ENCODE measurements at places on chromosomes 6 and 20. TPM values are rescaled to one million over a fixed set of nuclear protein-coding genes. Genes with fewer than 3 reads are reported as not detected.
A peak's percentile ranks its signal among the peaks of the same experiment; 100 is the strongest.

GRCh38 chr20:19944772-19945459, 72.2 kb upstream of the NAA20 start:
- DNase-seq, result no peak

GRCh38 chr6:89479897-89480296, 46.9 kb downstream of the ANKRD6 start:
- no peak for DNase-seq

The TMC2 gene
- 0.15 TPM for total RNA-seq

DNA sequence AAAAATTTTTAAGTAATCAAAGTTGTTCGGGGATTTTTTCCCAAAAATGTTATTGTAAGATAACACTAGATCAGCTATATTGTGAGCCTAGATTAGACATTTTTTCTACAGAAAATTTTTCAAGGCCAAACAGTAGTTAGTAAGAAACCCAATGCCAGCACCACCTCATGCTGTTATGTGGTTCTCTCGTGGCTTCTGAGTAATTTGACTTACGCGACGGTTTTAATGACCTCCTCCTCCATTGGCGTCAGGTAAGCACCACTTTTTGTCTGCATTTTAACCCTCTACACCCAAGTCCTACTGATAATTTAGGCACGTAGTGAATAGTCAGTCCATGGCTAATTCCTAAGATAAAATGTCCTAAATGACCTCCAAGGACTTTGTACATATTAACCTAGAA, 9.7 kb downstream of the RPS6KA2 start:
- no peak for DNase-seq

The CDK5RAP1 gene
- 49.4 TPM for total RNA-seq

GRCh38 chr6:100203400-100203799, 209.4 kb upstream of the MCHR2 start:
- DNase-seq, result no peak

DNA sequence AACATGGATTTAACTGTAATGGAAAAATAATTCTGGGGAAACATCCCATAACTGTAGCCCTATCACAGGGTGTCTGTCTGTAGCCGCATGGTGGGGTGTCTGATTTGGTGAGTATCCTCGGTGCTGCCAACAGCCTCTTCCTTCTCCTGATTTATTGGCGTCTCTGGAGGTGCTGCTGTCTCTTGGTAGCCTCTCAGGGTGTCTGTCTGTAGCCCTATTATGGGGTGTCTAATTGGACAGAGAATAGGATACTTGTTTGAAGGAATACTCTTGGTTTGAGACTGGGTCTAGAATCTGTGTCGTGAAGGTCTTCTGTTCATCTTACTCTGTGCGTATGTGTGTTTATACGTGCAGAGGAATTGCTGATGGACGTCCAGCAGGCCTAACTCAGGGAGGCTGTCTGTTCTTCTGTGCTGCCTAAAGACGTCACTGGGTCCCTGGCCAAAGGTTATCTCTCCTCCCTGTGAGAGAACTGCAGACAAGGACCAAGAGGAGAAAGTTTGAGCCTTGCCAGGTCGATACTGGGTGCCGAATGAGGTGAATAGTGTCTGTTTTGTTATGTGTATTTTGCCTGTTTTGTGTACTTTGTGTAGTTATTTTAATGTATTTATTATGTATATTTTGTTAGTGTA, 18.9 kb upstream of the AGPAT4 start:
- DNase-seq, result no peak

DNA sequence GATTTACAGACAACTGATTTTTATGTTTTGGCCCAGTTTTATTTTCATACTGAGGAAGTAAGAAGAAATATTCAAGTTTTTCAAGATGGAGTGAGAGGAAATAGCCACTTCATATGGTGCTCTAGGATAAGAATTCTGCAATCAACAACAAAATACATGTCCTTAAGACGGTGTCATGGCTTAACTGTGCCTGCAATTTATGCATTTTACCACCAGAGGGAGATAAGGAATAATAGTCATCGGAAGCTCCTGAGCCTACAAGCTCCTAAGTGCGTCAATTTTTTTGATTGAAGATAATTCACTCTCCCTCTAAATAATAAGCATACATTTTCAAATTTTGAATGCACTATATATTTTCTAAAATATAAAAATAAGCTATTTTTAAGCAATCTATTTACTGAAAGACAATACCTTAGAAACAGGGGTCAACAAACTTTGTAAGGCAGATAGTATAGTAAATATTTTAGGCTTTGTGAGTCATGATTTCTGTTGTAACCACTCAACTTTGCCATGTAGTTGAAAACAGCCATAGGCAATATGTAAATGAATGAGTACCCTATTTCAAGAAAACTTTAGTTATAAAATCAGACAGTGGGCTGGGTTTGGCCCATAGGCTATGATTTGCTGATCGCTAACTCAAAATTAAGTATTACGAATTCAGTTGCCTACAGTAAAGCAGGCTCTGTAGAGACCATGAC, 230.9 kb upstream of the DTNBP1 start:
- no peak for DNase-seq

The MATN4 gene
- not detected for total RNA-seq

- peak; percentile 78 for DNase-seq
These were observed 6.1 kb downstream of the SYNGAP1 start for GRCh38 chr6:33425668-33426577.

The NFKBIL1 gene
- total RNA-seq, result 8.7 TPM

The ARMC12 gene
- 1.8 TPM for total RNA-seq

DNA sequence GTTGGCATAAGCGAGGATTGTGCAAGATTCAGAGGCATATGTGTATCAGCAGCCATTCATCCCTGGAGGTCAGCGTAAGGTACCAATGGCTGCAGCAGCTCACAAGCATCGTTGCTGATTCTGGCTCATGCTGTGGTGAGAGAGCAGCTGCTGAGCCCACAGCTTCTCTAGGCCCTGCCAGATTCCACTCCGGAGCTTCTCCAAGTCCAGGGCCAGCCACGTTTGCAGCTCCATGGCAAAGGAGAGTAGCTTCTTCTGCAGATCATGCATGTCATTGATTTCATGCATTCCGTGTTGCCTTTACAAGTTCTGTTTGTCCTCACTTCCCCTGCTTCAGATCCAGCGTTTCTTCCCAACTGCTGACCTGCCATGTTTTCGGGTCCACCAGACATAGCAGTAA, 474.8 kb upstream of the ID4 start:
- no peak for DNase-seq

The SLC2A10 gene
- total RNA-seq, result not detected

- DNase-seq, result no peak
These were observed 19.0 kb downstream of the CTCFL start for GRCh38 chr20:57505979-57506378.

The TNF gene
- total RNA-seq, result 23.6 TPM

- no peak for DNase-seq
These were observed 18.8 kb upstream of the SIRPA start for GRCh38 chr20:1876217-1876921.

DNA sequence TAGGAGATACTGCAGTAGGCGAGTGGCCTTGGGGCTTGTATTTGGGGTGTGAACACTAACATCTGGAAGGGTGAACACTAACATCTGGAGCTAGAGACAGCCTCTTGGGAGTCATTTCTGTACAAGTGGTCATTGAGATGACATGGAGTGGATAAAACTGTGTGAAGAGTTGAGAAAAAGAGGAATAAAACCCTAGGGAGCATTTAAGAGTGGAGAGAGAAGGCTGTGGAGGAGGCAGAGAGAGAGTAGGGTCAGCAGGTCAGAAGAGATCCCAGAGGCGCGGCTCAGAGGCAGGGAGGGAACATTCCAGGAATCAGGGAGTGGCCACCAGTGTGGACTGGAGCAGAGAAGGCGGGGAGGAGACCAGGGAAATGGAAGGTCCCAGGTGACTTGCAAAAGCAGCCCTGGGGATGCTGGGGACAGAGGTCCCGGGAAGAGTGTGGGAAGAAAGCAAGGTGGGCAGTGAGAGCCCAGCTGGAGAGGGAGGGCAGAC, 202.0 kb upstream of the RNF24 start:
- no peak for DNase-seq

DNA sequence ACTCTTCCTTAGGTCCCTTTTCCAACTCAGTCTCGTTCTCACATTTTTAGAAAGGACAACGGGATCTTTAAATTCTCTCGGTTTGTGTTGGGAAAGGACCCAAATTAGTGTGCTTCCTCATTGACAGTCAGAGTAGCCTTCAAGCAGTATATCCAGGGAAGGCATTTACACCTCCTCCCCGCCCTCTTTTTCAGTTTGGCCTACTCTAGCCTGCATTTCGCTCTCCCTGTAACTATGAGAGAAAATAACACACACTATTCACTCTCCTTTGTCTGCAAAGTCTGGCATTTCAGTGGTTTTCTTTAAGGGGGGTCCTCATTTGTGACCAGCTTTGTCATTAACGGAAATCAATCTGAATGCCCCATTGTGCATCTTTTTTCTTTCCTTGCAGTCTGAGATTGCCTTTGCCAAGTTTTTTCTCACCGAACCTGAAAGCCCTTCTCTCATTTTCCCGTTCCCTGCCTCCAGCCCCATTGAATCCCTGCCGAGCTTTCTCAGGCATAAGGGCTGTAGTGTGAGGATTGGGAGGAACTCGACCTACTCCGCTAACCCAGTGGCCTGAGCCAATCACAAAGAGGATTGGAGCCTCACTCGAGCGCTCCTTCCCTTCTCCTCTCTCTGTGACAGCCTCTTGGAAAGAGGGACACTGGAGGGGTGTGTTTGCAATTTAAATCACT, 393 bp upstream of the FABP7 start:
- DNase-seq, result no peak

- no peak for DNase-seq
These were observed 33.2 kb downstream of the SYNDIG1 start for GRCh38 chr20:24502661-24503060.

DNA sequence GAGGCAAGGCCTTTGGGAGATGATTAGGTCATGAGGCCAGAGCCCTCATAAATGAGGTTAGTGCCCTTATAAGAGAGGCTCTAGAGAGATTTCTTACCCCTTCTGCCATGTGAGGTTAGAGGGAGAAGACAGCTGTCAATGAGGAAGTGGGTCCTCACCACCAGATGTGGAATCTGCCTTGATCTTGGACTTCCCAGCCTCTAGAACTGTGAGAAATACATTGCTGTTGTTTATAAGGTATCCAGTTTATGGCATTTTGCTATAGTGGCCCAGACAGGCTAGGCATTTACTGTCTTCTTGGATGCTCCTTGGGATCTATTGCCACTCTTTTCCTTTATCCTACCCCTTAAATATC, 57.1 kb upstream of the CITED2 start:
- DNase-seq, result no peak

DNA sequence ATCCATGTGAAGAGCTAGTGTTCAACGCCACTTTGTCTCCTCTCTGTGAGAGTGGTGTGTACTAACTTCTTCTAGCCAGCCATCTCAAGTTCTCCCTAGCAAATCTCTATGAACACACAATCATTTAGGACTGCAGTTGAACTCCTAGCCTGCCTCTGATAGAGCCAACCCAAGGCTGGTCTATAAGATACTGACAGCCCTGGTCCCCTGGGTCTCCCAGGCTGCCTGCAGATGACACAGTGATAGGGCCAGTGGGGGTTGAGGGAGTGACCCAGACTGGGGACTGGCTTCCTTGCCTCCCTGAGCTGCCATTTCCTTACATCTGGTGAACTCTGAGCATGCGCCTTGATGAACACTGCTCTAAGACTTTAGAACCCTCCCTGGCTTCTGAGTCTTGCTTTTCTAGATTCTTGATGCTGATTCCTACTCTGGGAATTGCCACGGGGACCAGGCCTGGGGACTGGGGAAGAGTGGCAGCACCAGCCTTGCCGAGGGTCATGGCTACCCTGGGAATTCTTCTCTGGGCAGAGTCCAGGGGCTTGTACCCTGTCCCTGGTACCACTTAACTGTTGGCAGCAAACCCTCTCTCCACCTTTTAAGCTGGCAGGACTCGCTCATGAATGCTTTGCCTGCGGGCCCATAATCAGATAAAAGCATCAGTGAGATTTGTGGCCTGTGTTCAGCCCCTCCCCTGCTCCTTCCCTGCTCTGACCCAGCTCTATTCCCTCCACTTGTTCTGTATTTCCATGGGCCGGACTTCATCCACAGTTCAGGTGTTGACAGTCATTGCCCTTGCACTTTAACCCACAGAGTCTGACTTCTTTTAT, 130.8 kb upstream of the CHD6 start:
- DNase-seq, result no peak

The SNAI1 gene
- total RNA-seq, result 7.0 TPM

DNA sequence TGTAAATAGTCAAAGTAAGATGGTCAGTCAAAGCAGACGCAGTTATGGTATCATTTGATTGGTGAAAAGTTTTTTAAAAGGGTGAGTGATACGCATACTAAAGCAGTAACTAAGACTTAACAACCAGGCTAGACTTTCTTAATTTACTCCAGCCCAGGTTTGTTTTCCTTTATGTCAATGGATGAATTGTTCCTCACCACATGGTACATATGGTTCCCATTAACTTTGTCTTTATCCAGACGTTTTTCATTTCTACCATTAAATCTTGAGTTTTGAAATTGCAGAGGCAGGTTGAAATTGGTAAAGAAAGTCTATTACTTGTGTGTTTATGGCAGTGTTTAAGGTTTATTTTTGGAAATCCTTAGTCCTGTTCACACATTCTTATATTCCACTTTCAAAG, 98.5 kb upstream of the SCGN start:
- DNase-seq, result no peak

All from naive thymus-derived CD4-positive, alpha-beta T cell (primary cell).